Hematopoietic multipotent progenitor cell treated with erythropoietin and hydrocortisone succinate and interleukin-3 and kit ligand, for 17 days (in vitro differentiated cells): ENCODE measurements at places on chromosomes 4 and X.

DNA sequence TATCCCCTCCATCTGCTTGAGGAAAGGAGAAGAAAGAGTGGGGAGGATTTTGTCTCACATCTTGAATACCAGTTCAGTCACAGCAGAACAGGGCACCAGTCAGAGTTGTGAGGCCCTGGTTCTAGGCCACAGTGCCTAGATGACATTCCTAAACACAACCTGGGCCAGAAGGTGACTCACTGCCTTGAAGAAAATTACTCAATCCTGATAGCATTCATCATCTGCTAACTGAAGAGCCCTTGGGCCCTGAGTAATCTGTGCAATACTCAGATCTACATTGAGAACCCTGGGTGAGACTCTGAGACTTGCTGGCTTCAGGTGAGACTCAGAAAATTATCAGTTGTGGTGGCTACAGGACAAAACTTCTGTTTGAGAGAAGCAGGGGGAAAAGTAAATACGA is 20.5 kb upstream of the PRR32 start:
- DNase-seq = no peak

- DNase-seq = no peak
These were observed 7.4 kb downstream of the CTBP1 start for GRCh38 chr4:1241466-1241935.

DNA sequence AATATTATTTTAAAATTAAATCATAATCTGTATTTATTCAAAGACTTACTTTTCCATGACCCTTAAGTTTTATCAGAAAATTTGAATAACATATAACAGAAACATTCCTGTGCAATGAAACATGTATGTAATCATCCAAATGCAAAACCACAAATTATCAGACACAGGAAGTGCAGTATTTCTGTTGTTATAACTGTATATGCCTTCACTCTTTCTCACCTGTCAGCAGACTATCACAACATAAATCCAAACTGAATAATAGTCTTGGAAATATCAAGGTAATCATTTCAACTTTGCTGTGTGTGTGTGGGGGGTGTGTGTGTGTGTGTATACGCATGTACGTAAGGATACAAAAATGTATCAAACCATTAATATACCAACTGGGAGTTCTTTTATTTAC is 285.9 kb downstream of the SLC7A11 start:
- DNase-seq = no peak

- no peak for DNase-seq
These were observed at the start of gene MAGEB1 for GRCh38 chrX:30246769-30247489. Gene MAGEB1, plus strand, starts transcription at chrX:30247146. Its CDS starts 3,348 bp downstream, at chrX:30250494.

DNA sequence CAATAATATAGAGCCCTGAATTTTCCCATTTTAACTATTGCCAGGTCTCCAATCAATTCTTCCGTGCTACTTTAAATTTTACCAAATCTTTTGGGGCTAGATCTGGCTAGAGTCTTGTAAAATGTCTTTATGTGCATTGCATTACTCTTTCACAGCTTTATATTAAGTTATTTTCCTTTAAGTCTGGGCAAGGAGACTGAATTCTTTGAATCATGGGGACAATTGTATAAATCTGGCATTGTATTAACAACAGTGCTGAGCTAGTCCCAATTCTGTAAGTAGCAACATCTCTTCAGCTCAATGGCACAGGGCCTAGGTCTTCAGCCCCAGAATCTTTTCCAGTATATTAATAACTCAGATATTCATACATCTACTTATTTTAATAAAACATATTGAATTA is 1080.4 kb upstream of the INTU start:
- DNase-seq = no peak

DNA sequence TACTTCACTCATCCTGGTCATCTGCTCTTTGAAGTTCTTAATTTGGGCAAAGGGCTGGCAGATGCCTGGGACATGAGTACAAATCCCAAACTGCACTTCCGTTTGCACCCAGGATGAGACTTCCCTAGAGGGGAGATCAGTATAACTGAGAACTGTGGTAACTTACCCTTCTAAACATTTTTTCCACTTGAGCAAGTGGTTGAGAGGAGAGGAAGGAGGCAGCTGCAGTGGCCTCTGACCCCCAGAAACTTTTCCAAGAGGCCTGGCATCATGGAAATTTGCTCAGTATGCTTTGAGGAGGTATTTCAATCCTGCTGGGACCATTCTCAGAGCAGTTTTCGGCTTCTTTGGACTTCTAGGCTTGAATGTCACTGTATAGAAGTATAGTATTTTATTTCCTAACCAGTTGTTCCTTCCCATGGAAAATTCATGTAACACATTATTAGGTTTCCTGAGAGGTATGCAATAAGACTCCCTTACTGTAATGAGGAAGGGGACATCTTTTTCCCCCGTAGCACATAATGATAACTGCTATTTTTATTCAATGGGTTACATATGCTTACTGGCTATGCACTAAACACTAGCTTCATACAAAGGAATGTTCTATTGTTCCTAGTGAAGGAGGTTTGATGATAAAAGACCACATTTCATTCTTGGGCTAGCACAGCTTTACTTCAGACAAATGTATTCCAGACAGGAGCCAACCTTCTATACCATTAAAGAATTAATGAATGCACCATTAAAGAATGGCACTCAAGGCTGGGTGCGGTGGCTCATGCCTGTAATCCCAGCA is 129.3 kb downstream of the SHROOM3 start:
- DNase-seq = no peak

GRCh38 chr4:10047967-10048366 is 26.7 kb upstream of the SLC2A9 start:
- DNase-seq = no peak

DNA sequence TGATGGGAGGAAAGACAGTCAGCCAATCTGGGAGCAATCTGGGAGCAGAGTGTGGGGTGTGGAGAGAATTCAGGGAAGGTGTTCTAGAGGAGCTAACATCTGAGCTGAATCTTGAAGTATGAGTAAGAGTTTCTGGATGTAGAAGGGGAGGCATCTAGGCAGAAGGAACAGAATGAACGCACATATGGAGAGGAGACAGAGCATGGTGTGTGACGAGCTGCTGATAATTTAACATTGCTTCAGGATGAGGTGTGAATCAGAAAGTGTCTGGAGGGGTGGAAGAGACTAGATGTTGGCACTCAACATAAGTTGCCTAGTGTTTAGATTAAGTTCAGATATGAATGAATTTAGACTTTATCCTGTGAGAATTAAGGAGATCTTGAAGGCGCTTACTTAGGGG is 58.9 kb downstream of the CPE start:
- no peak for DNase-seq

DNA sequence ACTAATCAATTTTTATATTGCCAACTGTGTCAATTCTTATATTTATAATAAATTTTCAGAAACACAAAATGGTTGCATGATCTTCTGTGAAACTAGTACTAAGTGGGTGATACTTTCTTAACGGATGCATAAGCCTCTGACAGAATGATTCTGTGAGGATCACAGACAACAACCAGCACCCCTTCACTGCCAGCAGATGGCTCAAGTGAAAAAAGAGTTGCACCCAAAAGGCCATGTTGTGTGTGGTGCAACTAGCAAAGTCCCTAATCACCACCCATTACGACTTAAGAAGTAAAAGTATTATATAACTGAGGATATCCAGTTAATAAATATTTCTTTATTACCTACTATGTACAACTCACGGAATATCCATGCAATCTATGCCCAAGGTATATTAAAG is 334.0 kb downstream of the PCDH19 start:
- no peak for DNase-seq

DNA sequence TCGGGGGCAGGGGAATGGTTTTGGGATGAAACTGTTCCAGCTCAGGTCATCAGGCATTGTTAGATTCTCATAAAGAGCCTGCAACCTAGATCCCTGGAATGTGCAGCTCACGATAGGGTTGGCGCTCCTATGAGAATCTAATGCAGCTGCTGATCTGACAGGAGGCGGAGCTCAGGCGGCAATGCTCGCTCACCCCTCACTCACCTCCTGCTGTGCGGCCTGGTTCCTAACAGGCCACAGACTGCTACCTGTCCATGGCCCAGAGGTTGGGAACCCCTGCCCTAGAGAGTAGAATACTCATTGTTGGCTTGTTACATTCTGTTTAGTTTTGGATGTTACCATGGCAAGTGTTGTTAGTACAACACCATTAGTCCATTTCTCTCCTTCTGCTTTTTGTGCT is 40.8 kb upstream of the STX18 start:
- DNase-seq = no peak

DNA sequence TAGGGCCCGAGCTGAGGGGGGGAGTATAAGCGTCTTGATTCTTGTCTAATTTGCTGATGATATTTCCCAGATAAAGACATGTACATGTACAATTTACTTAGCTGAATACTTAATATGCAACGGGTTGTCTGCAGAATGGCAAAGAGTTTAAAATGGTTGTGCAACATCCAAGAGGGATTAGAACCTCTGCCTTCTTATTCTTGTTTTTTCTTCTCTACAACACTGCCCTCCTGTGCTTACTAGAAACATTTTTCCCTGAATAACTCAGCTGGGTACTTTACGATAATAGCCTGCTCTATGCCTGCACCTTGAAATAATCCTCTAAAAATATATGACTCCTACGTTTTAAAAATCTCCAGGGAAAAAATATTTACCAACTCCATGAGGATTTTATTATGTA is 41.8 kb downstream of the INTS12 start:
- DNase-seq = no peak

GRCh38 chrX:119990556-119991004 is 47.0 kb upstream of the NKAP start:
- no peak for DNase-seq

DNA sequence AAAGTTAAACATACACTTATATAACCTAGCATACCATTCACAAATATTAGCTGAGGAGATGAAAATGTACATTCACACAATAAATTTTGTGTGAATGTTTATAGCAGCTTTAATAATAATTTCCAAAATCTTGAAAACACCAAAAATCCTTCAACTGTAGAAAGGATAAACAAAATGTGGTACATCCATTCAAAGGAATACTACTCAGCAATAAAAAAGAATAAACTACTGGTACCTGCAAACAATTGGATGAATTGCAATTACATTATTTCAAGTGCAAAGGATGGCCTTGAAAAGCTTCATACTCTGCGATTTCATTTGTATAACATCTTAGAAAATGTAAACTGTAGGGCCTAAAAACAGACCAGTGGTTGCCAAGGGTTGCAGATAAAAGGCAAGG is 11.7 kb upstream of the RPS6KA6 start:
- DNase-seq = no peak

DNA sequence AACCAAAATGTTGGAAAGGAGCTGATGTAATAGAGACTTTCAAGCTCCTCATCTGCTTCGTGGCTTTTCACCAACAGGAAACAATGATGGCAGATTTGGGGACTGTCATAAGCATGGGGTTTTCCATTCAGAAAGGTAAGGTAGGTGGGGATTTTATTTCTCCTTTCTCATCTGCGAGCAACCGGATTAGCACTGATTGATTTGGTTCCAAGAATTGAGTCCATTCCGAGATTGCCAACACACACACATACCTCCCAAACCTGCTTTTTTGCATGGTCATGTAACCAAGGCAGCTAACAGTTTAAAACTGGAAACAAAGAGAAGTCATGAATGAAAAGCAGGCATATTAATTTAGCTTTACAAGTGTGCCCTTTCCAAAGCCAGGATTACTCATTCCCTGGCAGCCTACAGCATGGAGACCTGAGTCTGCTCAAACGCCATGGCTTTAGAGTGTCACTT is 63.0 kb upstream of the LNX1 start:
- no peak for DNase-seq

DNA sequence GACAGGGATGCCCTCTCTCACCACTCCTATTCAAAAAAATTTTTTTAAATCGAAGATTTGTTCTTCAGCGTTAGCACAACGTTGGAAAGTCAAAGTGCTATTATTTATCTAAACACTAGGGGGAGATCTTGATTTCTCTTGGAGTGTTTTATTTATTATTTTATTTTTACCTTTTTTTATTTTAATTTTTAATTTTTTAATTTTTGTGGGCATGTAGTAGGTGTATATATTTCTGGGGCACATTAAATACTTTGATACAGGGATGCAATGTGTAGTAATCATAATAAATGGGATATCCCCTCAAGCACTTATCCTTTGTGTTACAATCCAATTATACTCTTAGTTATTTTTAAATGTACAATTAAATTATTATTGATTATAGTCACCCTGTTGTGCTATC is 37.4 kb upstream of the SLC10A4 start:
- peak; percentile 34 for DNase-seq

GRCh38 chr4:127410201-127410600 is 222.6 kb upstream of the INTU start:
- no peak for DNase-seq

DNA sequence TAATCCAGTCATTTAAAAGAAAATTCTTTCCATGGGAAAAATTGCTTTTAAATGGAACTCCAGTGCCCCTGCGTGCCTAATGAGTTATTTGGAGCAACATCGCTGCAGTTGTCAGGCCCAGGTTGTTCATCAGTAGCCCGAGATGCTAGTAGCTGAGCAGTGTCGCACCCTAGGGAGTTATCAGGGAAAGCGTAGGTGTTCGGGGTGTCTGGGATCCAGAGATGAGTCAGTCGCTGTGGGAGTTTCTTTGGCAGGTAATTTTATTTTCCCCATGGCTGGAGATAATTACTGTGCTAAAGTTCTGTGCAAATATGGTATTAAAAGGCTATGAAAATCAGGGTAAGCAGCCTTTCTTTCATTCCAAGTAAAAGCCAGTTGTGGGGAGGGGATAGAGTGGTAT is 49.4 kb downstream of the ANXA3 start:
- DNase-seq = no peak

GRCh38 chr4:88859191-88859812 is 161.7 kb upstream of the NAP1L5 start:
- DNase-seq = no peak

- no peak for DNase-seq
These were observed 209.7 kb upstream of the NPY2R start for GRCh38 chr4:154998773-154999172.

DNA sequence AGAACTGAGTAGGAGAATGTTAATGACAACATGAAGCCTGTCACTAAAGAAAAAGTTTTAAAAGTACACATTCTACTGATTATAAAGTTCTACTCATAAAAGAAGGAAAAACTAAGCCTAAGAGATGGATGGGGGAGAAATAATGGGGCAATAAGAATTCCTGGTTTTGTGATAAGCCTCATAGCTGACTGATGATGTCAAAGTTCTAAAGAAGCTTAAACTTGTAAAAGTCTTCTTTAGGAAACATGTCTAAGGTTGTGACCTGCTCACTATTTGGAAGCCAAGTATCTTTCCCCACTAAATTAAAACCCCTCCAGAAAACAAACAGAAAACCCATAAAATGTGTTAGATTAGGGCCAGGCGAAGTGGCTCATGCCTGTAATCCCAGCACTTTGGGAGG is 232.9 kb upstream of the GIMD1 start:
- no peak for DNase-seq

- DNase-seq = no peak
These were observed 43.1 kb upstream of the BCOR start for GRCh38 chrX:40140706-40141499.

- no peak for DNase-seq
These were observed 126.4 kb upstream of the GATB start for GRCh38 chr4:151887031-151887815.

GRCh38 chrX:9656871-9657270 is 108.8 kb downstream of the GPR143 start:
- no peak for DNase-seq

GRCh38 chr4:168832763-168833575 is 177.1 kb downstream of the CBR4 start:
- no peak for DNase-seq
